ENCODE measurements at places on chromosomes 13 and 19.

DNA sequence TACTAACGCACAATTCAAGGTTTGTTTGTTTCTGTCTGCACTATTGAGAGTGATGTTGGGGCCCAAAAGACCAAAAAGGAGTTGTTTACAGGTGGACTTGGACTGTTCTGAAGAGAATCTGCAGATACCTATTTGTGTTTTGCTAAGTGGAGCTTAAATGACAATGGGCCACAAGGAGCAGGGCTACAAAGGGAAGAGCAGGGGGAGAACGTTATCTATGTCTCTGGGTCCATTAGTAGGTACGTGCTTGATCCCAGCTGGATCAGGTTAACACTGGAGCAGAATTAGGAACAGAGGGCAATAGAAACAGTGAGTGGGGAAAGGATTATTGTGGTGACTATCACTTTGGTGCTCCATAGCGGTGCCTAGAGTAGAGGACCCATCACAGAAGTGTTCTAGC lies 22.5 kb downstream of the NBEA start:
- DNase-seq: no peak

DNA sequence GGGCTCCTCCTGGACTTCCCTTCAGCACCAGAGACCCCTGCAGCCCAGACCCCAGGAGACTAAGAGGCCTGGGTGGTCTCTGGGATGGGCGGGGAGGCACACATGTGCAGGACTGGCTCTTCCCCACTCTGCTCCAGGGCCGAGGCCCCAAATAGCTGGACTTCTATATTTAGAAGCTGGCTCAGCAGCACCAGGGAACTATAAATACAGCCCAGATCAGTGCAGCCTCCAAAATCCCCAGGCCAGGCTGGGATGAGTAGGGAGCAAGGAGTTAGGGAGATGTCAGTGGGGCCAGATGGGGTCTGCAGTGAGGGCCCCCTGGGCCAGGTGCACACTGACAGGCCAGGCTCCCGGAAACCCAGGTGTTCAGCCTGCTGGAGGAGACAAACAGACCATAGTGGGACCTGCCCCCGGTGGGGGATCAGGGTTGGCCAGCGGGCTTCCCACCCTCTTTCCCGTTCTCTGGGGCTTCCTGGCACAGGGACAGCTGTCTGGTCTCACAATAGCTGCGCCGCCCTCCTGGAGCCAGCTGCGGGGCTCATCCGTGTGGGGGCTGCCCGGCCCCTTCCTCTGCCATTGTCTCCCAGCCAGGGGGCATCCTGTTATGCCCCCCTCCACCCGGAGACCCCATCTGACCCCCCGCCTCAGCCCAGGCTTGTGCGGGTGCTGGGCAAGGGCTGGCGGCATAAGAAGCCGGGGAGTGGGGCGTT lies 5.5 kb upstream of the ADGRE5 start:
- peak; percentile 22 for DNase-seq

DNA sequence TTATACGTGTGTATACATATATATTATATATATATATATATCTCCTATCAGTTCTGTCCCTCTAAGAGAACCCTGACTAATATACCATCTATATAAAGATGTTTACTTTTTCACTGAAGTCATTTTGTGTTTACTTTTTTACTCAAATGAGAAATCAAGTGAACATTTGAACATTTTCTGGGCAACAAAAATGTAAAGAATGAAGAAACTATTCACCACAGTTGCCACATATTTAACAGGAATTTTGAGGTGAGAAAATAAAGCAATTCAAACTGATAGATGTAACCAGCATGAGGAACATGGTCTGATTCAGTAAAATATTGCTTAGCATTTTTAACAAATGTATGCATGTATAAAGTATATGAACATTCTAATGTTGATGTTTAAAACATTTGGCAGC lies 299.2 kb upstream of the KLHL1 start:
- DNase-seq: no peak

DNA sequence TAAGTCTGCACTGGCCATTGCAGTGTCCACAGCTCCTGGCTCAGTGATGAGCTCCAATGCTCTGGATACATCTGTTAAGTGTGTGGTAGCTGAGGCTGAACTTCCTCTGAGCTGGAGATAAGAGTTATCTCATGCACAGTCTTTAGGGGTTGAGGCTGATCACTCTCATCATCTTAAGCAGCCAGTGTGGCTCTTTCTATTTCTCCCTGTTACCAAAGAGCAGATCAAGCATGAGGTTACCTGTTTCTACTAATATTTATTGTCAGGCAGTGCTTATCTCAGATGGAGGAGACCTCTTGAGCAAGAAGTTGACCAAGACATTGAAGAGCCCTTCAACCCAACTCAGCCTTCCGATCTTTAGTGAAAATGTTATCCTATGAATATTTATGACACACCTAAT lies 6.6 kb upstream of the OR10H2 start:
- DNase-seq: no peak

DNA sequence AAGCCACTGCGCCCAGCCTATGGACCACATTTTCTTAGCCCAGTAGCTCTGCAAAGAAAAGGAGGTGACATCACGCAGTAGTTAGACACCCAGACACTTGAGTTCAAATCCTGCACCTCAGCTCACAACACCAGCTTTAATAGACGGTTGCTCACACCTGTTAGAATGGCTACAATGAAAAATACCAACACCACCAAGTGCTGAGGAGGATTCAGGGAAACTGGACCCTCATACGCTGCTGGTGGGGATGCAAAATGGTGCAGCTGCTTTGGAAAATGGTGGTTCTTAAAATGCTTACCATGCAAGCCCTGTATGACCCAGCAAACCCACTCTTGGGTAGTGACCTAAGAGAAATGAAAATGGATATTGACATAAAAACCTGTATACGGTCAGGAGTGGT lies 11.7 kb upstream of the DOCK6 start:
- DNase-seq: no peak

- DNase-seq: no peak
Observed at GRCh38 chr19:43207991-43208390, 2.6 kb upstream of the PSG4 start.

- no peak for DNase-seq
Observed at GRCh38 chr13:113879494-113880360, 15.9 kb upstream of the GAS6 start.

DNA sequence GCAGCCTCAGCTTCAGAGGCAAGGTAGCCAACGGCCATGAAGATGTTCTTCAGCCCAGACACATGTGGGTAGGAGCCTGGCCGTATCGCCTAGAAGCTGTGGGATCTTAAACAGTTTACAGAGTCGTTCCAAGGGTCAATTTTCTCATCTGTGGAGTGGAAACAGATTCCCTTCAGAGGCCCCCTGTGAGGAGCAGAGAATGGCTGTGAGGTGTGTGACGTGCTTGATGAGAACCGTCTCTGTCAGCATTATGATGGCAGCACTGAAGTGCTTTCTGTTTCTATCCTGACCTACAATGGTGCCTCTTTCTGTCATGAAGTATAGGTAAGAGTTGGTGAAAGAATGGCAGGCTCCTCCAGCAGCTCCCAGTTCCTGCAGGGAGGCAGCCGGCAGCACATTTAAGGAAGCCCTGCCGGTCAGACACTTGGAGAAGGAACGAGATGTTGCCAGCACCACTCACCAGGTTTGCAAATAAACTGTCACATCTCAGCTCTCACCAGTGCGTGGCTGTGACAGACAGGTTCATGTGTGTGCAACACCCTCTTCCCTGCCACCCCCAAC lies 277.3 kb downstream of the FOXO1 start:
- no peak for DNase-seq

- DNase-seq: no peak
Observed at GRCh38 chr13:99347911-99348451, 40.8 kb upstream of the GPR183 start.

DNA sequence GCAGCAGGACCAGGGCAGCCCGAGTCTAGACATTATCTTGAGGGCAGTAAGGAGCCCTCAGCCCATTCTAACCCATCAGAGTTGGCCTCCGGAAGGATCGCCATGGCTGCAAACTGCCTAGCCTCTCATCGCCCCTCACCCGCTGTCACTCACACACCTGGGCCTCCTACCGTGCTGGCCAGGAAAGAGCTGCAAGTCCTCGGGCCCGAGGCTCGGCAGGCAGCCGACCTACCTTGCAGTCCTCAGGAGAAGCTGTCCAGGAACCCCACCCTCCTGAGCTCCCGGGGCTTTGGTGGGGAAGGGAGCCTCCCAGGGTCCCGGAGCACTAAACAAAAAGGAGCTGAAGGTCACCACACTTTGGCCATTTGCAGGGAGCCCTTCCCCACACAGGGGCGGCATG lies 46.8 kb downstream of the CCNE1 start:
- DNase-seq: no peak

DNA sequence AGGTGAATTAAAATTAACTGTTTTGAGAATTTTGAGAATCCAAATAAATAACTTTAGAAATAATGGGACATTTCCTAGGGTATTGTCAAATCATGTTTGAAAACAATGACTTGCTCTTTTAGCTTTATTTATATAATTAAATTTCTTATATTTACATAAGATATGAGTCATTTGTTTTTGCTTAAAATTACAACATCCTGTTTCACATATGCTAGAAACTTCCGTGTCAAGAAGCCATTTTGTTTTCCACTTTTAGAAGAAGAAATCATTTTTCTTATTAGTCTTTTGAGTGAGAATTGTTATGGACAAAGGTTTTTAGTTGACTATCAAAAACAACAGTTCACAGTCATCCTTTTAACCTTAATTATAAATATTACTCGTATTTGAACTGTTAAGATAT lies 48.2 kb downstream of the DPY19L3 start:
- peak; percentile 54 for DNase-seq

- DNase-seq: no peak
Observed at GRCh38 chr19:12843999-12844732, 5.9 kb downstream of the MAST1 start.

- no peak for DNase-seq
Observed at GRCh38 chr19:53870485-53870844, 2.8 kb downstream of the MYADM start.

DNA sequence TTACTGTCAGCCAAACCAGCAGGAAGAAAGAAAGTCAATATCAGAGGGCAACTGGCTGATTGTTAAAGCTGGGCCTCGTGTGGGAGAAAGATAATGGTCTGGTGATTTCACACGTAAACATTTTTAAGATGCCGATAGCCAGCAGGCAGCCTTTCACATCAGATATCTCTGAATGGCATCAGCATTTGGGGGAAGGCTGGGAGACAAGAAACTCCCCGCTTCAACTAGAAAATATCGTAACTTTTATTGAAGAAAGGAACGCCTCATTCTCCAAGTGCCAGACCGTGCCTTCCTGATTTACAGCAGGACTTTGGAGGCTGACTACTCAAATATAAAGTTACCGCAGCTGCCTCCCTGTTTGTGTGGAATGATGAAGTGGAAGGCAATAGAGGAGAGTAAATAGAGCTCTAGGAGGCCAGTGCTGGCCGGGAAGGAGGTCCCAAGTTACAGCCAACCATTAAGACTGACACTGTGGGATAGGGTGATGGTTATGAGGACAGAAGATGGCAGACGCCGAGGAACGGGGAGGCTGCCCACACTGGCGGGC lies 284.3 kb upstream of the MAB21L1 start:
- no peak for DNase-seq

- DNase-seq: no peak
Observed at GRCh38 chr13:86541461-86541860, 742.2 kb upstream of the SLITRK6 start.

- DNase-seq: peak; percentile 90
Observed at GRCh38 chr13:39777527-39778061, 122.1 kb downstream of the COG6 start.

- no peak for DNase-seq
Observed at GRCh38 chr19:52520013-52520412, 7.5 kb upstream of the ZNF808 start.

DNA sequence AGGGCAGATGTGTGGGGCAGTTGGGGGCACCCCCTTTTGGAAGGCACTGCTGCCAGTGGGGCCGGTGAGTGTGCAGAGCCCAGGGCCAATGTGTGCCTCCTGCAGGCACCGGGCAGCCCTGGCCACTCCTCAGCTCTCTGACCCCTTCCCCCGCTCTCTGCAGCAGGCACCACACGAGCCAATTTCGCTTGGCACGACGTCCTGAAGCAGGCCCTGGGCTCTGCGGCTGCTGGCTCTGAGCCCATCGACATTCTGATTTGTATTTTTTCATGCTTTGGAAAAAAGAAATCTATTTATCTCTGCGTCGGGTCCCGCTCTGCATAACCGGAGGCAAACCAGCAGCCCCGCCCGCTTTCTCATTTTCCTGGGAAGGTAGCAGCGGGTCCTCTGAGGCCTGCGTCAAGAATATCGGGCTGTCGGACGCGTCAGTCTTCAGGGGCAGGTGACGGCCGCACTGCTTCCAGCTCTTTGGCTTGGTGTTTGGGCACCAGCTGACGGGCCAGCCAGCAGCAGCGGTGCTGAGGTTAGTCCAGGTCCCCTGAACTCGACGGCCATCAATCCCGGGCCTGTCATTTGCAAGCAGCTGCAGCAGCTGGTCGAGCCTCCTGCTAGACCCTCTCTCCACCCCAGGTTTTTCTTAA lies 134.3 kb downstream of the KDM4B start:
- peak; percentile 12 for DNase-seq

- peak; percentile 7 for DNase-seq
Observed at GRCh38 chr13:101098873-101099272, 317.4 kb downstream of the NALCN start.

DNA sequence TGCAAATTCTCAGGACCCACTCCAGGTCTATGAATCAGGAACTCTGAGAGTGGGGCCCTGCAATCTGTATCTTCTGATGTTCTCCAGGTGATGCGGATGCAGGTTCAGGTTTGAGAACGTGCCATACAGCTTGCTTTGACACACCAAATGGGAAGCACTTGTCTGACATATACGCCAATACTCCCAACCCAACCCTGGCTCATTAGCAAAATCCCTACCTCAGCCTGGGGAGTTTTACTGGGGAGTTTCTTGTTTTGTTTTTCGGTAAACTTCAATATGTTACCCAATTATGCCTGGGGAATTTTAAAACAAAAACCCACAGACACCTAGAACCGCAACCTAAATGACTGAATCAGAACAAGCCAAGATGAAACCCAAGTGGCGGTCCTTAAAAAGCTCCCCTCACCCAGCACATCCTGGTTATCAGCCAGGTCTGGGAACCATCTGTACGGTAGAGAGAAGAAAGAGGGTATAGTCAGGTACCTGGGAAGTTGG lies 41.2 kb downstream of the ABCC4 start:
- no peak for DNase-seq

GRCh38 chr13:101763191-101763590 lies 310.7 kb downstream of the ITGBL1 start:
- DNase-seq: no peak

- no peak for DNase-seq
Observed at GRCh38 chr13:102299366-102299765, 102.5 kb downstream of the FGF14 start.

GRCh38 chr19:6723738-6724137 lies 3.3 kb upstream of the C3 start:
- DNase-seq: no peak
